Stimulated activated CD8-positive, alpha-beta memory T cell treated with anti-CD3 and anti-CD28 coated beads, Interleukin-7, amount 100 ng/mL, for 48 hours (primary cell): ENCODE measurements at places on chromosomes 12 and 14.

GRCh38 chr12:124563401-124563800 is 4.0 kb downstream of the NCOR2 start:
- no peak for DNase-seq

DNA sequence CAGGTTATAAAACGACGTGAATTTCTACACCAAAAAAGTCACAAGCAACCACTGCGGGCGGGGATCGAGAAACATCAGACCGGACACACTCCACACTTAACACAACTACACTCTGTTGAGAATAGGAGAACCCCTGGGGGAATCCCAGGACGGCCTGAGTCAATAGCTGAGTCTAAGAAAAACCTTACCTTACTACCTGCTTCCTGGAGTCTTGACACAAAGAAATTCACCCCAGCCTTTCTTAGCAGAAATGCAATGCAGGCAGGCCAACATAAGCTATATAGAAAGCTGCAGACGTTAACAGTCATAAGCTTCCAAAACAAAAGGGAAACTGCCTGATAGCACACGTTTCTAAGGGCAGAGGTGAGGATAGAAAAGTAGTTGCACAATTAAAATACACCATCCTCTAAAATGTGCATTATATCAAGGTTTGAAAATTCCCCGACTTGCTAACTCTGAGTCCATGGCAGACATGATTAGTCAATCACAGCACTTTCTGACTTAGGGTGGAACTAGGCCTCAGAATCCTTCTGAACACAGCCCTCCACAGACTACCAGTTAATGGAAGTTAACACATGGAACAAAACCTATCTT is 68.0 kb downstream of the CCDC88C start:
- peak; percentile 50 for DNase-seq

DNA sequence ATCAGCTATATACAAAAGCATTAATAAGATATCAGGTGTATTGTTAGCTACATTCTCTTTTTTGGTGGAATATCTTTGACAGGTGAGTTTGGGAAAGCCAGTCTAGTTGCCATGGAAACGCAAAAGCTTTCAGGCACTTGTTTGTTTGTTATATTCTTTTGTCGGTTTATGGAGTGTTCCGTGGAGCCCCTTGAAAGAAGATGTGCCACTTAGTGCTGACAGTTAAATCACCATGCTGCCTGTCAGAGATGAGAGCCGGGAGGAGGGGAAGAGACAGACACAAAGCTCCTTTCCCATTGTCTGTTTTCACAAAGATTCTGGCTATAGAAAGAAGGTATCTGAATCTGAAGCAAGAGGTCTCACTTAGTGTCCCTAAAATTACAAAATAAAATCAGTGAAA is 170.8 kb downstream of the SNAPC1 start:
- no peak for DNase-seq

GRCh38 chr12:4272424-4273272 is 914 bp upstream of the CCND2 start:
- DNase-seq: peak; percentile 80

DNA sequence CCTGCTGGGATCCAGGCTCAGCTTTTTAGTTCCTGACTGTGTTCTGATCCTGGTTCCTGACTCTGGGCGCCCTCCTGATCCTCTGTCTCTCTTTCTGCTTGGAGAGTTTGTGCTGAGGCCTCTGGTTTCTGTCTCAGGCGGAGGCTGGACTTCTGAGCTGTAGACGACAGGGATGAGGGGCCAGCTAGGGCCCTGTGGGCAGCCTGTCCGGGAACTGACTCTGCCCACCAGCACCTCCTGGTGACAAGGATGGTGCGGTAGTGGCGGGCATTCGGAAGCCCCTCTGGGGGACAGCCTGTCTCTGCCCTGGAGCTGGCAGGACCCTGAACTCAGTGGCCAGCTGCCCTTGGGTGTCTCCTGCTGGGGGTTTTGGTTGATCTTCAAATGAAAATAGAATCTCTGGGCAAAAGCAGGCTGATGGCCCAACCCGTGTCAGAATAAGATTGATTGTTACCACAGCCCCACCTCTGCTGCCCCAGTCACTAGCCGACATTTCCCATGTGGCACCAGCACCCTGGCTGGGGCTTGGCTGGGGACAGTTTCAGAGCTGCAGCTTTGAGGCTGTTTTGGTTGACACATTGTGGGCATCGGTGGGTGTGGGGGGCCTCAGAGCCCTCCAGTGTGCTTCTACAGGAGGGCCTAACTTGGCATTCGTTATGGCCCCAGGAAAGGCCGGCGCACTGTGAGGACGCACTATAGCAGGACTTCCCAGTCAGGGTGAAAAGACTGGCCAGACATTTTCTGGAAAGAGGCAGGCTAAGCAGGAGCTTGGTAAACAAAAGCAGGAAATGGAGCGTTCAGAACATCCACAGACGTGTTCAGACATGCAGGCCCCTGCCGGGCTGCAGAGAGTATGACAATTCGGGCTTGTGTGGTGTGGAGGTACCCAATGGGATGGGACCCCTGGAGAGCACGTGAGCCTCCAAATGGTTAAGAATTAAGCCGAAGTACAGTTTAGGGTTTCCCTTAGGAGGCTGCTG is 16.2 kb downstream of the KRT80 start:
- no peak for DNase-seq

DNA sequence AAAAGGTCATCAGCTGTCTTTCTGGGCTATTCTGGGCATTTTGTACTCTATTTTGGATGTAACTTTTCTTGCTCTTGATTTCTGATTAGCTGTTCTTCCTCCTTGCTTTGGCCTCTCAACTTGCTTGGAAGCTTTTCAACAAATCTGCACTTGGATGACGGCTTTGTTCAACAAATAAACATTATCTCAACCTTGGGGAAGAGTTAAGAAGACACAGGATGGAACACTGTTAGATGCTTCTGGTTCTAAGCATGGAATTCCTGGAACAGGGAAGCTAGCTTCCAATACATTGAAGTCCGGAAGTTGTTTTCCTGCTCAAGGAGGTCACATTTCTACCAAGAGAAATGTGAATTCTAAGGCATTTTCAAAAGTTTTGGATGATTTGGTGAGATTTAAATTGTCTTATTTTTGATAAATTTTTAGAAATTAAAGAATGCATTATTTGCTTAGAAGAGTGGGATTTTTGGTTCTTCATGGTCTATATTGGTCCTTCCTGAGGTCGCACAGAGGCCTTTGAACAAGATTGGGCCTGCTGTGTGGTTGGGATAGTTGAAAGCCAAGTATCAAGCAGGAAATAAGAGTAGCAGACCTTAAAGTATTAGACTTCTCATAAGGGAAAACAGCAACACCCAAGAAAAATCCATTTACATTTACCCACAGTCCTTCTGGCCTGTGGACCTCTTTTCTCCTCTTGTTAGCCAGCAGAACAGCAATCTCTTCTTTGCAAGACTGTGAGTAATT is 59.2 kb downstream of the PPFIBP1 start:
- no peak for DNase-seq

- no peak for DNase-seq
These were observed 73.9 kb downstream of the ARMH4 start for GRCh38 chr14:58078068-58078467.

GRCh38 chr12:13090054-13090453 is 13.4 kb downstream of the GSG1 start:
- DNase-seq: no peak

- no peak for DNase-seq
These were observed 222.1 kb downstream of the NELL2 start for GRCh38 chr12:44653861-44654527.

- DNase-seq: no peak
These were observed 25.2 kb upstream of the NXPH4 start for GRCh38 chr12:57191410-57191809.

GRCh38 chr14:67943947-67944346 is 124.4 kb downstream of the RAD51B start:
- peak; percentile 9 for DNase-seq

DNA sequence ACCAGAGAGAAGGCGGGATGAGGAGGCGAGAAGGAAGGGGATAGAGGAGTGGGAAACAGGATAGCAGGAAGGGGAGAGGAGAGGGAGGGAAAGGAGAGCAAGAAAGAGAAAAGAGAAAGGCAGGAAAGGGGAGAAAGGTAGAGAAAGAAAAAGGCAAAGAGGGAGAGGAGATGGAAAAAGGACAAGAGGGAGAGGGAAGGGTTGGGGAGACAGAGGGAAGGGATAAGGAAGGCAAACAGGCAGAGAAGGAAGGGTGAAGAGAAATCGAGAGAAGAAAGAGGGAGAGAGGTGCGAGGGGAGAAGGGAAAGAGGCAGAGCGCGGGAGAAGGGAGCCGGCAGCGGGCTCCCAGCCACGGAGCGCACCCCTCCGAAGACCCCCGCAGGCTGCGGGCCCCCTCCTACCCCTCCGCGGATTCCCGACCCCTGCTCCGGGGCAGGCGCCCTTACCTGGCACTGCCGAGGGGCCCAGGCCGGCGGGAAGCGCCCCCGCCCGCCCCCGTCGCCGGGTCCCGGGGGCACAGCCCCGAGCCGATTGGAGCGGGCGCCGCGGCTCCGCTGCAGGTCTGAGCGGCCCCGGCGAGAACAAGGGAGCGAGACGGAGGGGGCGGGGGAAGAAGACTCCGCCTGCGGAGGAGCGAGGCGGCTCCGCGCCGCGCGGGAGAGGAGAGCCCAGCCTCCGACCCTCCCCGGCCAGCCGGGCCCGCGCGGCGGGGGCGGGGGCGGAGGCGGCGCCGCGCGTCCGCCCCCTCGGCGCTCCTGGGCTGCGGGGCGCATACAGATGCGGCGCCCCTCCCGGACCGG is at the start of gene CDH24:
Gene CDH24, minus strand, starts transcription at position 565 of the 801 bp plus-strand sequence. CDS start 1,787 bp downstream, outside the sequence.
- no peak for DNase-seq

- no peak for DNase-seq
These were observed 15.0 kb upstream of the CACNA2D4 start for GRCh38 chr12:1933342-1934051.

GRCh38 chr14:92586963-92587699 is 73.5 kb downstream of the RIN3 start:
- DNase-seq: no peak

DNA sequence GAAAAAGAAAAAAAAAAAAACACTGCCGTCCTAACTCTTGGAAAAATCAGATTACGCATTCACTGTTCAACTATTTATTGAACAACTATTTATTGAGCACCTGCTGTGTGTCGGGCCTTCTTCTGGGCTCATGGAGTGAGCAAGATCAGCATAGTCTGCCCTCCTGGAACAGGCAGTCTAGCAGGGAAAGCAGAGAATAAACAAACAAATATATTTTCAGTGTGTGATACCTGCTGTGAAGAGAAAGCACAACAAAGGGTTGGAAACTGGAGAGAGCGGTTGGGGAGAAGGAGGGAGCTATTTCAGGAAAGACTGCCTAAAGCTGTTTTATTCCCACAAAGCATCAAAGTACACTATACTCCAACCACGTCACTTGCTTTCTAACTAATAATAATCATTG is 10.8 kb downstream of the PROX2 start:
- DNase-seq: no peak

DNA sequence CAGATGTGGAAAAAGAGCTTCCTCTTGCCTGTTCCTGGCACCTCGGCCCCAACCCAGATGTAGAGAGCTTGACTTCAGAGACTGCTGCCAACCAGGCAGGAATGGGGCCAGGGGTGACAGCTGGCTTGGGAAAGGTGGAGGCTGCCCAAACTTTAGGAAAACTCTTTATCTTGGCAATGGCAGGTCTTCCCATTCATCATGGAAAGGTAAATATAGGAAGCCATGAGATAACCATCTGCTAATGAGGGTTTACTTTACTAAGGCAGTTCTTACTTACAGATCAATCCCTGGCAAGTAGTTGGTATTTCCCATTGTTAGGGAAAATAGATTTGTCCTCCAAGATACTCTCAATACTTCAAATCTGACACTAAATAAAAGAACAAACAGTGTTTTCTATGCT is 143.1 kb upstream of the NUDT4 start:
- no peak for DNase-seq

DNA sequence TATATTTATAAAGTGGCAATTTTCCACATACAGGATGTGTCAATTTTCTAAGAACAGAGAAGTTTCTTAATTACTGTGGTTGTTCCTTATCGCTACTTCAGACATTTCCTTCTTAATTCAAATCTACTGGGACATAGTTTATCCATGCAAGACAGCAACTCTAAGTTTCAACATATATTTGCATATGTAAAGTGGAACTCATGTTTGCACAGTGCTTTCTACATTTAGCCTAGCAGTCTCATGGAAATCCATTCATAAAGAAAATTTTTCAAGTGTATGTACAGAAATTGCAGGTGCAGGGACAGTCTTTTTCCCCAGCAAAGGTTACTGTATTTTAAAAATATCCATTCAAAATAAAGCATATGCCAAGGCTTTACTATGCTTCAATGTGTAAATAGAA is 956.7 kb upstream of the SEL1L start:
- no peak for DNase-seq

- no peak for DNase-seq
These were observed 246.7 kb downstream of the TTC6 start for GRCh38 chr14:37842106-37842505.

DNA sequence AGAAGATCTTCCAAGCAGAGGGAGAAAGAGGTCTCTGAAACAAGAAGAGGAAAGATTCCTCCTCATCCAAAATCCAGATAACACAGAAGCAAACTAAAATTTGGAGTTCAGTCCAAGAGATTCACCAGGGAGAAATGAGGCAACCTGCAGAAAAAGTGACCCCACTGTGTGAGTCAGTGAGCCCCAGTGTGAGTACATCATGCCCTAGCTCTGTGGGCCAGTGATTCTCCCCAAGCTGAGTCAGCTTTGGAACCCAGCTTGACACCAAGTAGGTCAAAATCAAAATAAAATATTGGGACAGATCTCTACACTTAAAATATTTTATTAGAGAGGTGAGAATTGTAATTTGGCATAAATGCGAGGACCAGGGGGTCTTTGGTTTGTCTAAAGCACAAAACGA is 17.2 kb downstream of the CLEC2B start:
- no peak for DNase-seq

DNA sequence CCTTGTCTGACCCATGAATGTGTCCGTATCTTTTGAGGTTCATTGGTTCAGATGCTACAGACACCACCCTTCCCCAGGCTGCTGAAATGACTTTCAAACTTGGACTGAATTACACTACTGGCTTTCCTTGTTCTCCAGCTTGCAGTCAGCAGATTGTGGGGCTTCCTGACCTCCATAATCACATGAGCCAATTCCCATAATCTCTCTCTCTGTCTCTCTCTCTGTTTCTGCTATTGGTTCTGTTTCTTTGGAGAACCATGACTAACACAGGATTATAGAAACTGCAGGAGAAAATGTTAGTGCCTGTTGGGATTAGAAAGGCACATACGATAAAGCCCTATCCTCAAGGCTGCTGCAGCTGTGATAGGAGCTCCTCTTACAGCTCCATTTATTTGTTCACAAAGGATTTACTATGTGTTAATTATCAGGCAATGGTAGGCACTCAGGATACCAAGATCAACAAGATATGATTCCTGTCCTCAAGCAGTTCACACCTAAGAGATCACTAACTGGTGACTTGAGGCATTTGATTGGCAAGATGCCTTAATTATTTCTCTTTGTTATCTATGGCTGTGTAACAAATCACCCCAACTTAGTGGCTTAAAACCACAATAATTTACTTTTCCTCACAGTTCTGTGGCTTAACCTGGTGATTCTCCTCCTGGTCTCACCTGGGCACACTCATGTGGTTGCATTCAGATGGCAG is 10.2 kb upstream of the NYNRIN start:
- no peak for DNase-seq

GRCh38 chr14:58216544-58216943 is 16.6 kb downstream of the ACTR10 start:
- no peak for DNase-seq
